ENCODE measurements at places on chromosomes 2 and 18. TPM values are rescaled to one million over a fixed set of nuclear protein-coding genes. Genes with fewer than 3 reads are reported as not detected.

- H3K4me3 ChIP-seq, result no peak overlapping the region
- no peaks in the 10 kb centered on the region for H3K27me3 ChIP-seq
- H3K4me1 ChIP-seq, result no peaks in the 10 kb centered on the region
- H3K36me3 ChIP-seq, result no peaks in the 10 kb centered on the region
- no peak for DNase-seq
- no peak overlapping the region for H3K27ac ChIP-seq
Observed at GRCh38 chr2:105627534-105627933, 117.2 kb upstream of the NCK2 start.

- no peak overlapping the region for H3K4me3 ChIP-seq
- DNase-seq, result no peak
- H3K27me3 ChIP-seq, result no peaks in the 10 kb centered on the region
- no peak overlapping the region for H3K27ac ChIP-seq
- no peaks in the 10 kb centered on the region for H3K36me3 ChIP-seq
Observed at GRCh38 chr18:67710639-67711038, 194.1 kb upstream of the DSEL start.

DNA sequence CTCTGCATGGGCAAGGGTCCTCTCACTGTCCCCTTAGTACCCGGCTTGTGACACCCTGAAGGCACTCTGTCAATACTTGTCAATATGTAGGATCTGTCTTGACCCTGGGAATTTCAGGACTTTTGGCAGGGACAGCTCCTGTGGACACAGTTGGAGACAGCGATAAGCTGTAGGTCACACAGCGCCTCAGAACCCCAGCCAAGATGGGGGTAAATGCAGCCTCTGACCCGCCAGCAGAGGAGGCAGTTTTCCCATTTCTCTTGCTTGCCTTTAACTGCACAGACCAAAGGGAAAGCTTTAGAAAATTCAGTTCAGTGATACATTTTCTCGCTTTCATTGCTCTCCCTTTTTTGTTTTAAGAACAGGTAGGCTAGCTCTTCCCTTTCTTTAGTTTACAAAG lies 54.8 kb upstream of the KLHL29 start:
- H3K4me1 ChIP-seq, result no peaks in the 10 kb centered on the region
- no peak overlapping the region for H3K4me3 ChIP-seq
- H3K27me3 ChIP-seq, result no peaks in the 10 kb centered on the region
- no peak overlapping the region for H3K27ac ChIP-seq
- H3K36me3 ChIP-seq, result no peaks in the 10 kb centered on the region

GRCh38 chr18:49098386-49098785 lies 147.6 kb upstream of the SMAD7 start:
- H3K27ac ChIP-seq, result no peak overlapping the region
- peaks cover 11% of the 10 kb centered on the region for H3K4me1 ChIP-seq
- no peak for DNase-seq
- H3K36me3 ChIP-seq, result no peaks in the 10 kb centered on the region
- H3K27me3 ChIP-seq, result no peaks in the 10 kb centered on the region

DNA sequence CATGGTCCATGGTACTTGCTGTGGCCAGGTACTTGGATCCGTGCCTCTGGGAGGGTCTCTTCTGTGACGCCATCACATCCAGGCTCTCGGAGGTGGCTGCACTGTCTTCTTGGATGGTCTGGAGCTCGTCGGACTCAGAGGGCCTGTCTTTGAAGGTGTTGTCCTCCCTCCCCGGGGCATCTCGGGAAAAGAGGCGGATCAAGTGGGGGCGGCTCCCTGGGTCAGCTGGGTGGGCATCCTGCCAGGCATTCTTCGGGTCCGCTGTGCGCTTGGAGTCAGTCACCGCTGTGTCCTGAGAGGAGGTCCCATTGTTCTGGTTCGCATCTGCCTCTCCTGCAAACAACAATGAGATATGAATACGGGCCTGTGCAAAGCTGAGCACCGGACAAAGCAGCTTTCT lies 115.6 kb downstream of the MBP start:
- no peaks in the 10 kb centered on the region for H3K4me1 ChIP-seq
- H3K4me3 ChIP-seq, result no peak overlapping the region
- peaks cover 11% of the 10 kb centered on the region for H3K36me3 ChIP-seq
- no peaks in the 10 kb centered on the region for H3K27me3 ChIP-seq
- H3K27ac ChIP-seq, result no peak overlapping the region

DNA sequence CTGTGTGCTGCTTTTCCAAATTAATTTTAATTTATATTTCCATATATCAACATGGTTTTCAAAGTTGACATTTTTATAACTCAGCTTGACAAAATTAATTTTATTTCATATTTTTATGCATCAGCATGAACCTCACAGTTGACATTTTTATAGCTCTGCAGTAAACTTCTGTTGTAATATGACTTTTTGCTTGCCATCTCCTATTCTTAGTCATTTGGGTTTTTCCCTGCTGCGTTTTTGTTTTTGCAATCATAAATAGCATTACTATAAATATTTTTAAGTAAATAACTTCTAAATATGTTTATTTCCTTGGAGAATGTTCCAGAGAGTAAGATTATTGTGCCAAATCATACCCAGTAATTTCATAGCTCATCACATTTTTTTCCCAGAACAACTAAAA lies 21.0 kb upstream of the L3MBTL4 start:
- no peak for DNase-seq
- H3K4me1 ChIP-seq, result no peaks in the 10 kb centered on the region
- no peaks in the 10 kb centered on the region for H3K36me3 ChIP-seq
- no peak overlapping the region for H3K4me3 ChIP-seq
- H3K27me3 ChIP-seq, result no peaks in the 10 kb centered on the region

DNA sequence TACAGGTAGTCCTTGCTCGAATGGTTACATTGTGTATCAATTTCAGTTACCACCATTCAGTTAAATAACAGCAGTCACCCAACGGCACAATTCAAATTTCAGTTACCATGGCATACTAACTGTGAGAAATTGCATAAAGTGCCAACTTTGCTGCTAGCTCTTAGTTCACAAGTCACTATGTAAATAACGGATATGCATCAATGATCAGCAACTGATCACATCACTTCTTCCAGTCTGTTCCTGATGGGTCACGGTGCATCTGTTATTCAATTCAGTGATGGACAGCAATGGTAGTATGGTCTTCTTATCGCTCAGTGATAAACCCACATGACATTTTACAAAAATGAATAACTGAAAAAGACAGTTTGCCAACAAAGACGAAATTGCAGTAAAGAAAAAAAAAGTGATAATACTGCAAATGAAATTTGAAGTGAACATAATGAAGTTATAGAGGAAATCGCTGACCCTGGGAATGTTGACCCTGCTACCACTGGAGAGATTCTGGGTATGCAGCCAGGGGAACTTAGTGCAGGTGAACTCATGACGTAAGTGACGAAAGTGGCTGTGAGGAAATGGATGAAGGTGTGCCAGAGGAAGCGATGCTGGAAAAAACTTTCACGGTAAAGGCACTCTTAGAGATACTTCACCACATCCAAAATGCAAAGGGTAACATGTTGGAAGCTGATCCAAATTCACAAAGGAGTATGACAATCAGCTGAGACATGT lies 25.9 kb upstream of the RAPGEF4 start:
- no peaks in the 10 kb centered on the region for H3K4me1 ChIP-seq
- no peak overlapping the region for H3K27ac ChIP-seq
- no peak overlapping the region for H3K4me3 ChIP-seq
- DNase-seq, result no peak
- no peaks in the 10 kb centered on the region for H3K27me3 ChIP-seq

DNA sequence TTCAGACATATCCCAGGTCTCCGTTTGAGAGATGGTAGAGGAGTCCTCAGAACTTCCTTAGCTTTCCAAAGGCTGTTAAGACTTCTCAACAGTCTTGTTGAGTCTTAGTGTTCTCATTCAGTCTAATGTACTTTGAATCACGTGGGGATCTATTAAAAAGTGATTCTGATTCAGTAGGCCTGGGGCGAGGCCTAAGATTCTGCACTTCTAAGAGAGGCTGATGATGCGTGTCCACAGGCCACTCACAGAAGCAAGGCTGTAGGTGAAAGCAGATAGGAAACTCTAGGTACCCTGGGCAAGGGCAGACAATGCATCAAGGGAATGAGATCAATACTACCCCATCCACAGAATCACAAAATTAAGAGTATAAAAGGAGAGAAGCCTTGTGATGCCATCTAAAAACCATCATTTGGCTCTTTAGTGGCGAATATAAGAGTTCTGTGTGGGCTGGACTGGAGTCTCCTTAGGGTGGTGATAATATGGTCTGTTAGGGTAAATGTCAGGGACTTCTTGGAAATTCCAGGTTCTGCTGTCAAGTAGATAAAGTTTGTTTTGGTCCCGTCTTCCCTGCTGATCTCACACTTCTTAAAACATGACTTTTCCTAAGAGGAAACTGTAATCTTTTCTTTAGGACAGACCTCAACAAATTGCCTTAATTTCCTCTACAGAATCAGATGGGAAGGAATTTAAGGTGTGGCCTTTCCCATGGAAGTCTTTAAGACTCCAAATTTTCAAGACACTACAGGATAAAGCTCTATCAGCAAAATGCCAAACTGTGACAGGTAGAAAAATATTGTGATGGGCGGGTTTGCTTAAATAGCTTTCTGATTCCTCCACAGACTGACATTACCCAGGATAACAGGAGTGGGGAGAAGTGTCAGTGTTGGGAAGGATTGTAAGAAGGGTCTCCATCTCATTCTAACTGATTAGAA lies 45.7 kb upstream of the NEMP2 start:
- no peak overlapping the region for H3K27ac ChIP-seq
- DNase-seq, result no peak
- H3K4me3 ChIP-seq, result no peak overlapping the region

- DNase-seq, result no peak
- no peak overlapping the region for H3K27ac ChIP-seq
- no peak overlapping the region for H3K4me3 ChIP-seq
- no peaks in the 10 kb centered on the region for H3K4me1 ChIP-seq
Observed at GRCh38 chr18:32760391-32760790, 12.4 kb downstream of the KLHL14 start.

DNA sequence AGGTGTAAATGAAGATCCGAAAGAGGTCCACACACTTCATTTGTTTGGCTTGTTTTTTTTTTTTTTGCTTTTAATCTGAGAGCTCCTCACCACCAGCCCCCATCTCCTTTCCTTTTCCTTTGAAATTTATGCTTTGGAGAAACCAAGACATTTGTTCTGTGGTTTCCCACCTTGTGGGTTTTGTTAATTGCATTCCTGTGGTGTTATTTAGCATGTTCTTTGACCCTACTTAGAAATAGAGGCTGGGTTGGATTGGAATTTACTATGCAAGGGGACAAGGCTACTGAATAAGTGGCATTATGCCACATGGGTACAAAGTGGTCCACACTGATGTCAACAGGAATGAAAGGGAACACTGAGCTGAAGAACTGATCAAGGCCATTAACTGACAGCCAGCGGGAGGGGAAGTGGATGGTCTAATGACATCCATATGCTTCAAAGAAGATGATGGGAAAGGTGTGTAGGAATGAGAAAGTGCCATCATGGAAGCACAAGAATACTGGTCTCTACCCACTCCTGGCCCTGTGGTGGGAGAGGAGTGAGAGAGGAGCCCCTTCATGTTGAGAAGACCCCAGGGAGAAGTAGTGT lies 8.9 kb downstream of the CCL20 start:
- no peak overlapping the region for H3K4me3 ChIP-seq
- no peak for DNase-seq
- no peaks in the 10 kb centered on the region for H3K27me3 ChIP-seq

DNA sequence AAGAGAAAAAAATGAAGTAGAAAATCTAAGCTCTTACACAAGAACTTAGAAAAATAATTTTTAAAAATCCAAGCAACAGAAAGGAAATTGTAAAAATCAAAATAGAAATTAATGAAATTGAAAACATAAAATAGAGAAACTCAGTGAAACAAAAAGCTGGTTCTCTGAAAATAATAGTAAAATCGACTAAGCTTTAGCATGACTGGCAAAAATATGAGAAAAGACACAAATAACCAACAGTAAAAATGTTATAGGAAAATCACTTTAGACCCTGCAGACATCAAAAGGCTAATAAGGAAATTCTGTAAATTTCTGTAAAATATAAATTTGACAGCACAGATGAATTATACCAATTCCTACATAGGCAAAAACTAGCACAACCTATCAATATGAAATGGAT lies 768.9 kb upstream of the LRRTM1 start:
- H3K36me3 ChIP-seq, result no peaks in the 10 kb centered on the region
- H3K27me3 ChIP-seq, result no peaks in the 10 kb centered on the region
- H3K4me1 ChIP-seq, result no peaks in the 10 kb centered on the region
- H3K4me3 ChIP-seq, result no peak overlapping the region
- no peak for DNase-seq

DNA sequence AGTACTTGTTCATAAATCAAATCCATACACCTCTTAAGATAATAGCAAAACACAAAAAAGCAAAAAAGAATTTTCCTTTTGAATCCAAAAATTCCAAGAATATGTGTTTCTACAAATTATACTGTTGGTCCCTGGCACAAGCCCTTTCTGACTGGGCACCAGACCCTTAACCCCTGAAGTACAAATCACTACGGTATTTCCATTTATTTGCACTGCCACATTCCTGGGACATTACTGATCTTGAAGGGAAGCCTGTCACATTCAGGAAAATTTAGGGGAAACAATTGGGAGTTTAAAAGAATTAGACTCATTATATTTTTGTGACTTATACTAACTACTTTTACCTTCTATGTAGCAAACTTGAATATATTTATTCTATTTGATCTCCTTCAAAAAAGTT lies 98.8 kb downstream of the ZNF521 start:
- DNase-seq, result no peak
- H3K4me1 ChIP-seq, result no peaks in the 10 kb centered on the region
- no peak overlapping the region for H3K4me3 ChIP-seq
- no peak overlapping the region for H3K27ac ChIP-seq
- H3K27me3 ChIP-seq, result no peaks in the 10 kb centered on the region

DNA sequence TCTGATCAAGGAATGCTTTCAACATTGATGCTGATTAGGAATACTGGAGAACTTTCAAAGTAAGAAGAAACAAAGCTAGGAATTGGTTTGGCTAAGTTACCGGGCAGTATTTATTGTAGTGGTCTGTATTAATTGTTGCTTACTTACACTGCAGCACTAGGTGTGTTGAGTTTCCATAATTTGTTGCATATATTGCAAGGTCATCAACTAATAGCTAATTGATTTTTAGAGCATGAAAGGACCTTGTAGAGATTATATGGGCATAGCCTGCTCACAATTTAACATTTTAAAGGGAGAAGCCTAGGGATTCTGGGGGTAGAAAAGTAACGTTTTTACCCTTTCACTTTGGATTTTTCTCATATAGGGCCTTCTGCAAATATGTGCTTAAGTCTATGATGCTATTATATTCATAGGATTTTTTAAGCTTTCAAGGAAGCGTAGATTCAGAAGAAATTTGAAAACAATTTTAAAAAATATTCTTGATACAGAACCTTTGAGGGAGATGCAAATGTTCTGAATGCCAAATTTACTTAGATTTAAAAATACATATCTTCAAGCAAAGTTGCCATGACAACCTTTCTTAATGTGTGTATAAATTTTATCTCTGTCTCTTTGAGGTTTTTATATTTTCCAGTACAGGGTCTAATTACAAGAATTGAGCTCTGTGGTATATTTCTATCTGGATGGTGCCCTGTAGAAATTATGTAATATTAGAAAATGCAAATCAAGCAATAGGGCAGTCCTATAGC lies 17.3 kb upstream of the ABI2 start:
- no peak overlapping the region for H3K27ac ChIP-seq
- H3K4me3 ChIP-seq, result no peak overlapping the region
- H3K36me3 ChIP-seq, result no peaks in the 10 kb centered on the region
- no peak for DNase-seq
- no peaks in the 10 kb centered on the region for H3K27me3 ChIP-seq

RGPD4 gene
- not detected for total RNA-seq

ABCG5 gene
- total RNA-seq, result not detected

RNF181 gene
- total RNA-seq, result 94.1 TPM

LIPG gene
- 8.2 TPM for total RNA-seq

RIT2 gene
- total RNA-seq, result not detected

HRH4 gene
- total RNA-seq, result not detected

ETAA1 gene
- total RNA-seq, result 6.6 TPM

PLCD4 gene
- not detected for total RNA-seq

Data from pancreas (tissue), 10 donors.